ENCODE measurements at places on chromosomes 5 and 9.

DNA sequence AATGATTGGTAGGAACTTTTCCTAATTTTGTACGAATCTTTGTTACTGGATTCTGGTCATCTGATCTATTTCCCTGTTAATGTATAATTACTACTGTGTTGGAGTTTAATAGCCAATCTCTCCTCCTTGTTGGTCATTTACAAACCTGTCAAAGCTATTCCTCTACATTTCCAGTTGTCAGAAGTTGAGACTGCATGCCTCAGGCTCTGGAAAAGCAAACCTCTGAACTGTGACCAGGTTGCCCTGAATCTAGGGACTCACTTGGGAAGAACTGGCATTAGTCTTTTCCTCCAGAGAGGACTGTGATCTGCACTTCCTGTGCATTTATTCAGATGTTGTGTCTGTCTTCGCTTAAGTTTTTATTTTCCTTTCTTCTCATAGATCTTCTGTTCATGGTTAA lies 16.1 kb downstream of the PDLIM4 start:
- no peak for DNase-seq

GRCh38 chr5:140141241-140141640 lies 15.5 kb downstream of the IGIP start:
- DNase-seq, result no peak

- no peak for DNase-seq
Measured at GRCh38 chr5:71830681-71831539, 111.8 kb downstream of the CARTPT start.

- no peak for DNase-seq
Measured at GRCh38 chr5:120644516-120644915, 180.4 kb downstream of the PRR16 start.

DNA sequence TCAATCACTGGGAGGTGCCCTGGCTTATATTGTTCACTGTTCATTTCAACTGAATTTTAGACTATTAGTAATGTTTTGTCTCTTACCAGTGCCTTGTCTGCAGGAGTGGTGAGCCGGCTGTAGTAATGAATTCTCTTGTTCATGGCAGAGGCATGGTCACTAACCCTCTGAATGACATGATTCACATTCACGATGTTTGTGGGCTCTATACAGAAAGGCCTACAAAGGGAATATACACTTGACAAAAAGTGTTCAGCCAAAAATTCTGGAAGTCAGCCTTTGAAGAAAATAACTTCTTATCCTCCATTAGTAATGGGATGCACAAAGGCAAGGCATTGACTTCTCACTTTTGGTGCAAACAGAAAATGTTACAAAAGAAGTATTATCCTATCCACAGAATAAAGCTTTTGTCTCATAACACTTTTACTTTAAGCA lies 39.6 kb downstream of the SLC38A9 start:
- DNase-seq, result no peak

- DNase-seq, result no peak
Measured at GRCh38 chr9:77021922-77022782, 2.7 kb downstream of the FOXB2 start.

DNA sequence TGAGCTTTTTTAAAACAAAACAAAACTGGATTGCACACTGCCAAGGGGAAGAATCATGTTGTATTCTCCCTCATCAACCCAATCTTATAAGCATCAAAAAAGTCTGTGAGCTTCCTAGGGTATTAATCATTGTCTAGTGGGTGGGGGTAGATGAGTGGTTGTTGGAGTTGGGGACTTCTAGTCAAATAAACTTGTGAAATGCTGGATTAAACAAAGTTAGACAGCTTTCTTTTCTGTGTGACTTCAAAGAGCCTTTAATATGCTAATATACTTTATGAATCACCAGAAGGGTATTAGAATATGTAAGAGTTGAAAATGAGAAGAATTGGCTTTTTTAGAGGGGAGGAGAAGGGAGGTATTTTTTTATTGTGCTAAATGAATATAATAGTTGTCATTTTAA lies 87.7 kb downstream of the GALNT10 start:
- no peak for DNase-seq

DNA sequence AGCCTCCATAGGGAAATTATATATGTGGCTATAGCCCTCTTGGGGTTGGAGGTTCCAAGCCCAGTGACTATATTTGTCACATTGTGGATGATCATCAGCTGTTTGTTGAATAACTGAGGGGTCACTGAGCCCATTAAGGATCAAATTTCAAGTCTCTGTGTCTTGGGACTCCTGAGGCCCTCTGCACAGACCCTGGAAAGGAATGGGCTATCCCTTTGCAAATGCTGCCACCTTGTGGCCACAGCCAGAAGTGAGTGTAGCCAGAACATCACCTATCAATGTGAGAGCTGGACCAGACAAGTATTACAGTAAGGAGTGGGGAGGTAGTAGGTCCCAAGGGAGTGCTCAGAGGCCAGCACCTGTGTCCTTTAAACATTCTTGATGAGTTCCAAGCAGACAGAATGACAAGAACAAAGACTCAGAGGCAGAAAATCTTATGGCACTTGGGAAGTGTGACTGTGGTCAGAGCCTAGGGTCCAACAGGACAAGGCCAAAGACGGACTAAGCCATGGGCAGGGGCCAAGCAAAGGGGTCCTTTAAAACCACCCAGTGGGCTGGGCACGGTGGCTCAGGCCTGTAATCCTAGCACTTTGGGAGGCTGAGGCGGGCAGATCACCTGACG lies 8.2 kb downstream of the RPP25L start:
- no peak for DNase-seq

GRCh38 chr9:132663117-132663516 lies 6.7 kb downstream of the DDX31 start:
- DNase-seq, result no peak
